Thymus (tissue), 14 donors: ENCODE measurements at places on chromosomes 4 and X.

GRCh38 chr4:7818399-7818911 is 121.2 kb downstream of the AFAP1 start:
- DNase-seq: no peak

DNA sequence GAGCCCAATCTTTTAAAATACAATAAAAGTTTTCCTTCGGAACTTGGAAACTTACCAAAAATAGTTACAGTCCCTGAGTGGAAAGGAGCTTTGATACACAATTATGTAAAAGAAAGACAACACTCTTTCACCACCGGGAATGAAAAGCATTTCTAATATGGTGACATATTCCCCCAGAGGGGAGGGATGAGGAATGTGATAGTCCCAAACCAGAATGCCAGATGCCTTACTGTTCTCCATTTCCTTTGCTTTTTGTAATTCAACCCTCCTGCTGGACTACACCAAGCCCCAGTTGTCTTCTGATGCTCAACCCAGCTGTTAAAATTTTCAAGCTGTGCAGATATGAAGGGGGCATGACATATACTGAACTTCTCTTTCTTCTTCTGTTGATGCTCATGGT is 4.1 kb downstream of the PRIMPOL start:
- DNase-seq: no peak

DNA sequence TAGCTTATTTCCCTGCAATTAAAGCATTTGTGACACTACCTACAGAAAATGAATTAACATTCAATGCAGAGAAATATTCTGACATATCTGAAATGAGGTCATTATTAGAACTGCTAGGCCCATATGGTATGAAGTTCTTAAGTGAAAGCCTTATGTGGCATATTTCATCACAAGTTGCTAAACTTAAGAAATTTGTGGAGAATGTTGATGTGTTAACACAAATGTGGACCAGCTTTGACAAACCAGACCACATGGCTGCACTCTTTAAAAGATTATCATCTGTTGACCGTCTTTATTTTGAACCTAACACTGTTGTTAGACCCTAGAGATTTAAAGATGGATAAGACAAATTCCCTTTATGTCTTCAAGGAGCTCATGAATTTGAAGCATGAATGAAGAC is 1024.1 kb downstream of the RPA4 start:
- DNase-seq: no peak

DNA sequence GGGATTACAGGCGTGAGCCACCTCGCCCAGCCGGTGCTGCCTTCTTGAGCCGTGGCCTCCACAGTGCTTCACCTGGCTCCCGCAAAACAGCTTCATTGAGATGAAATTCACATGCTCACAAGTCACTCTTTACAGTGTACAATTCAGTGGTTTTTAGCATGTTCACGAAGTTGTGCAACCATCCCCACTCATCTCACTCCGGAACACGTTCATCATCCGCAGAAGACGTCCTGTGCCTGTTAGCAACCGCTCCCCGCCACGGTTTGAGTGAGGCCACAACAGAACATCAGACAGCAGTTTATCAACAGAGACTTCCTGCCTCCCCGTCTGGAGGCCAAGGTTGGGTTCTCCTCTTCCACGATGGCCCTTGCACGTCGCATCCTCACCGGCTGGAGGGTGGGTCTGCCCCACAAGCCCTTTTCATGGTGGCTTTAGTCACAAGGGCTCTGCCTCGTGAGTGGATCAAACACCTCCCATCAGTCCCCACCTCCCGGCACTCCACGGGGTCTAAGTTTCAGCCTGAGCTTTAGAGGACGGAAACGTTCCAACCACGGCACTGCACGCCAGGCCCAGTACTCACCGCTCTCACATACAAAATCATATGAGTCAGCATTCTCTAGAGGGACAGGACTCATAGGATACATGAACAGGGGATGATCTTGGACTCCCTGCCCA is 29.6 kb upstream of the SPON2 start:
- peak; percentile 61 for DNase-seq

DNA sequence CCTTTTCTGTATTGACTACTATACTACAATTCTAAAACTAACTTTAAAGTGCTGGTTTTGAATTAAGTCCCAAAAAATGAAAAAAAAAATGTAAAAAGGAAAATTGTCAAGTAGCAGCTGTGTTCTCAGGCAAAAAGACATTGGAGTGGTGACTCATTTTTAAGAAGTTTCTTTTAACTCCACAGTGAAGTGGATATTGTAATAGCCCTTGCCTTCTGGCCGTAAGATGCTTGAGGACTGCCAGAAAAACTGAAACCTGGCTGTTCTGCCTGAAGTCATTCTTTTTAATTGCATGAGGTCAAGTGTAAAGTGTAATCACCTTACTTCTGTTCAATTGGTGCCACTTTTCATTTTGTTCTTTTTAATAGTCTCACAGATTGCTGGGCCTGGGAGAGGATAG is 28.9 kb downstream of the SPANXD start:
- no peak for DNase-seq

DNA sequence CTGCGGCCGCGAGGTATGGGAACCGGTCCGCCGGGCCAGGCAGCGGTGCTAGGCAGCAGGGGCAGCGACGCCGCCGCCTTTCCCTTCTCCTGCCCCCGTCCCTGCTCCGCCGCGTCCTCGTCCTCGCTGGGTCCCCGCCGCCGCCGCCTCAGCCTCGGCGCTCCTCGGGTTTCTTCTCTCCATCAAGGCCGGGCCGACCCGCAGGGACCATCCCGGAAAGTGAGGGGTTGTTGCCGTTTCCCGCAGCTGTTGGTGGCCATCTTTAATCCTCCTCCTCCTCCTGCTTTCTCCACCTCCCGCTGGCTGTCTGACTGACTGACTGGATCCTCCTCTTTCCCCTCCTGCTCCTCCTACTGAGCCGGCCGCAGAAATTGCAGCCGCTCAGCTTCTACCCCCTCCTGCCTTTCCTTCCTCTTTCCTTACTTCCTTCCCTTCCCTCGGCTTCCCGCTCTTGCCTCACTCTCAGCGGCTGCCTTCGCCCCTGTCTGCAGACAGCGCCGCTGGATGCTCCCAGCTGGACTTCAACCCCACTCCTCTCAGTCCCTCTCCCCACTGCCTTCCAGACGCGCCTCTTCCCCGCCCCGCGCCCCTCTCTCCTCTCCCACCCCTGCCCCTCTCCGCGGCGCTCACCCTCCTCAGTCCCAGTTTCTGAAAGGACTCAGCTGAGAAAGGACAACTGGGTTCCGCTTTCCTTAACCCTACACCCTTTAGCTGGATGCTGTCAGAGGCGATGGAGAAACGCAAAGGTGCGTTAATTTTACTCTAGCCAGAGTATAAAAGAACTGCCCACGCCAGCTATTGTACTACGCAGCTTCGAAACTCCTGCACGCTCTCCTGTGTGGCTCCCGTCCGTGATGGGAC is at the start of gene WDFY3:
WDFY3 (minus strand) TSS at position 309 of the 861 bp plus-strand sequence. CDS start 106,099 bp downstream, outside the sequence.
- no peak for DNase-seq
